ENCODE measurements at places on chromosomes 4 and X. TPM values are rescaled to one million over a fixed set of nuclear protein-coding genes. Genes with fewer than 3 reads are reported as not detected.

The POU4F2 gene
- not detected for polyA plus RNA-seq

The REPS2 gene
- polyA plus RNA-seq = 0.17 TPM

The PDGFRA gene
- polyA plus RNA-seq = 90.5 TPM

The UGT2B7 gene
- not detected for polyA plus RNA-seq

The ATP11C gene
- 21.1 TPM for polyA plus RNA-seq

The AWAT2 gene
- not detected for polyA plus RNA-seq

The PSAPL1 gene
- not detected for polyA plus RNA-seq

DNA sequence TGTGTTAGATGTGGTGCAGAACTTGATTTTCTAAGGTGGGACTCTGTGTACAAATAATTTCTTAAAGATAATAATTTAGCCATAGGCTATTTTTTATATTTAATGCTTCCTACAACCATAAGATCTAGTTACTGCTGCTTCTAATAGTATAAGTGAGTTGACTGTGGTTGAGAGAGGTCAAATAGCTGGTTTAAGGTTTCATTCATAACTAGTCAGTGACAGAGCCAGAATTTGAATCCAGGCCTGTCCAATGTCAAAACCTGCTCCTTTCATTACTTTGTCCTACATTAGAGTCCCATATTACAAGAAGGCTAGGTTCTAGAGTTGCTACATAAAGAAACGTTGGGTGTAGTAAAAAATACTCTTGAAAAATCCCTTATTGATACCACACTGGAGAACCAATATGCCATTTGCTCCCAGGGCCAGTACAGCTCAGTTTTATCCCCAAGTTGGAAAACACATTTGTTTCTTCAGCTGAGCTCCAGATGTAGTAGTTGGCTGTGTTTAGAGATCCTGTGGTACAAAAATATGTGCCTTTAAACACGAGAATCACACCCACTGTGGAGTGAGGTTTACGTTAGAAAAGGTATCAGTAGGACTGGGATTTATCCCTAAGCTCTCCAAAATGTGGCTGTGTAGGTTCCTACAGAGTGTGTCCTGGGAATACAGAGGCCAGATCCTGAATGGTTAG is 84.3 kb downstream of the REPS2 start:
- DNase-seq = no peak

DNA sequence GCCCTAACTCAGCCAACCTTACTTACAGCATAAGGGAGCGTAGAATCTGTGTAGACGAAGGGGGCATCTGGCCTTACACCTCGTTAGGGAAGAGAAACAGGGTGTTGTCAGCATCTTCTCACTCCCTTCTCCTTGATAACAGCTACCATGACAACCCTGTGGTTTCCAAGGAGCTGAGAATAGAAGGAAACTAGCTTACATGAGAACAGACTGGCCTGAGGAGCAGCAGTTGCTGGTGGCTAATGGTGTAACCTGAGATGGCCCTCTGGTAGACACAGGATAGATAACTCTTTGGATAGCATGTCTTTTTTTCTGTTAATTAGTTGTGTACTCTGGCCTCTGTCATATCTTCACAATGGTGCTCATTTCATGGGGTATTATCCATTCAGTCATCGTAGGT is 14.6 kb downstream of the PLP1 start:
- DNase-seq = no peak

GRCh38 chr4:40969501-40969900 is 219.7 kb downstream of the NSUN7 start:
- no peak for DNase-seq

DNA sequence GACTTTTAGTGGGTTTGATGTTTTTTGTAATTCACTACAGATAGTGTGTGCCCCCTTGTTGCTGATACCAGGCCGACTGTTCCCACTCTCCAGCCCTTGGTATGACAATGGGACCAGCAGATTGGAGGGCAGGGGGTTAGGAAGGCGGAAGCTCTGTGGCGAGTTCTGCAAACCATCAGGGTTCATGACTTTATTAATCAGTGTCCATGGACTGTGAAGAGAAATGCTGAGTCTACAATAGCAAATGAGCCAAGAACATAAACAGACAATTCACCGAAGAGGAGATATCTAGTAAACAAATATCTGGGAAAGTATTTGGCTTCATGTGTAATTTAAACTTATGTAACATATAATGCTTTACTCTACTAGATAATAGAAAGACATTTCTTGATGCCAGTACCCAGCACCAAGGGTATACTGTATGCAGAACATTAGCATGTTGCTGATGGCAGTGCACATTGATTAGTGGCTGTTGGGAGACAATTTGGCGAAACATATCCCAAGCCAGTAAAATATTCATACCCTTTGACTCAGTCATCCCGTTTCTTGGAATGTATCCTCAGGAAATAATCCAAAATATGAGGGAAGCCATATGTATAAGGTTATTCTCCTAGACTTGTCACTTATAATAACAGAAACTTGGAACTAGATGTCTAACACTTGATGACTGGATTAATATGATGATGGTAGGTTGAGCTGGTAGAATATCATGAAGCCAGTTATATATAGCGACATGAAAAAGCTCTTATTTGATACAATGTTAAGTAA is 169.4 kb downstream of the PTTG2 start:
- DNase-seq = no peak

- no peak for DNase-seq
Measured at GRCh38 chr4:145937971-145938611, 532 bp downstream of the ZNF827 start.

DNA sequence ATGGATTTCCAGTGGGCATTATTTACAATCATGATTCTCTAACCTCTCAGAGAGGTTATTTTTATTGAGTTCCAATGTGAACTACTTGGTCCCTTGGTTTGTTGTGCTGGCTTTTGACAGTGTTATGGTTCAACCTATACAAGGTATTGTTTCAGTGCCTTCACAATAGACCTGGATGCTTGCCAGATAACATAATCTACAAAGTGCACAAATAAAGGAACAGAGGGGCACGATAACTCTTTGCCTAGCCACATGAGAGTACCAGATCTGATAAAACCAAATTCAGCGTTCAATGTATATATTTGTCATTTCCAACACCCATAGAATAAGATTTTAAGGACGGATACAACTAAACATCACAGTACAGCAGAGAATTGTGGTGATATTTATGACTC is 120.8 kb downstream of the RASL11B start:
- DNase-seq = no peak

GRCh38 chrX:39450234-39450977 is 647.4 kb downstream of the BCOR start:
- no peak for DNase-seq

DNA sequence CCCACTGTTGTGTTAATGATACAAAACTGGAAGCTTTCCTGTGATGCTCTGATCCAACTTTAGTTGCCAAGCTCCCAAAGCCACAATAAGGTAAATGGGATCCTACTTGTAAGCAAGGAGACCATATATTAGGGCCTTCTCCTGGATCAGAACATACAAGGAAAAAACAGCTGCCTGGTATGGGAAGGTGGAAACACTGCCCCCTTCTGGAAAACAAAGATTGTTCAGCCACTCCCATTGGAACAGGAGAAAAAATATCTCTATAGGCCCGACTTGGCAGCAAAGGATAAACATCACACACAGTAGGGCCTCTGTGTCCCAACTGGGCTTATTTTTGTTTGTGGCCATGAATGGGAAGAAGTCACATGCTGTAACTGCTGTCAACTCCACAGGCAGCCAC is 166.5 kb downstream of the TBX22 start:
- DNase-seq = no peak

DNA sequence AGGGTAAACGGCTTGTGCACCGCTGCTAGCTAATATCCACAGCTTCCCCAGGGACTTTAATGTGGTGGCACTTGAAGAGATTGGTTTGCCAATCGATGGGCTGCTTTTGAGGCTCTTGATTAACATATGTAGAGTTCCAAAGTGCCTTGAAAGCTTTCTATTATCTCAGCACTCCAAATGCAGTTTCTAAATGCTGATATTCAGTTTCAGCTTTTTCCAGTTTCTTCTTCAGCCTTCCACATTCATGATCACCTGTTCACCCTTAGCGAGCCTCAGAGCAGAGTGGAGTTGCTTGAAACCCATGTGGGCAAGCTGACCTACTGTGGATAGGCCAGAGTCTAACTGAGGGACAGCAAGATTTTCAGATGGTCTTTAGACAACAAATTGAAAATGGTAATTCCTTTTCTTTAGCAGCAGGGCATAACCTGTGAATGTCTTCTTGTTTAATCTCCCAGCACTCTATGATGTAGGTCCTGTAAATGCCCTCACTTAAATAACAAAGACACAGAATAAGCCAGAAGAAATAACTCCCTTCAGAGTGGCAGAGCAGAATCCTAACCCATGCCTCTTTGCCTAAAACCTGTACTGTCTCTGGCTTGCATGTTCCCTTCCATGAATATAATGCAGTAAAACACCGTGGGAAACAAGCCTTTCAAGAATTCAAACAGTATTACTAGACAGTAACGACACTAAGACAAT is 99.8 kb downstream of the TSPAN5 start:
- DNase-seq = no peak

GRCh38 chr4:2046031-2046961 is 12.8 kb upstream of the NAT8L start:
- DNase-seq = no peak

DNA sequence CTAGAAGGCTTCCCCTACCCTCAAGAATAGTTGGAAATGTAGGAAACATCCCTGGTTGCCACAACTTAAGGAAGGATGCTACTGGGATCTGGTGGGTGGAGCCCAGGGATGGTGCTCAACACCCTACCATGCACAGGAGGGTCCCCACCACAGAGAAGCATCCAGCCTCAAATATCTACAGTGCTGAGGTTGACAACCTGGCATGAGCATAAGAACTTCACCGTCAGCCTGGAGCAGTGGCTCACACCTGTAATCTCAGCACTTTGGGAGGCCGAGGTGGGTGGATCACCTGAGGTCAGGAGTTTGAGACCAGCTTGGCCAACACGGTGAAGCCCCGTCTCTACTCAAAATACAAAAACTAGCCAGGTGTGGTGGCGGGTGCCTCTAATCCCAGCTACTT is 24.0 kb upstream of the ASMTL start:
- no peak for DNase-seq

DNA sequence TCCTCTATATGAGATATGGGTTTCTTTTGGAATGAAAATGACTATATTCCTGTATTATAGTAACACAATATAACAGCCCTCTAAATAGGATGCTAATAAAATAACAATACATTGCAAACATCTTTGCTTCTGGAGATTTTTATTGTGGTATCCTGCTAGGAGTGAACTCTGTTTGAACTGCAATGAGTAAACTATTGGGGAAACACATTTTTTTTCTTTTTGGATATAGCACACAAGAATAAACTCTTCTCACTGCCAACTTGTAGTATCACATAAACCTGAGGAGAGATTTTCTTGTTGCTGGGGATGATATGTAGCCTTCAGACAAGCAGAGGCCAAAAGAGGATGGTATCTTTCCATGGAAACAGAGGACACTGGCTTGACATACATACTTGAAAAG is 238.2 kb downstream of the C4orf33 start:
- no peak for DNase-seq

GRCh38 chr4:31058656-31059055 is 338.5 kb downstream of the PCDH7 start:
- no peak for DNase-seq

DNA sequence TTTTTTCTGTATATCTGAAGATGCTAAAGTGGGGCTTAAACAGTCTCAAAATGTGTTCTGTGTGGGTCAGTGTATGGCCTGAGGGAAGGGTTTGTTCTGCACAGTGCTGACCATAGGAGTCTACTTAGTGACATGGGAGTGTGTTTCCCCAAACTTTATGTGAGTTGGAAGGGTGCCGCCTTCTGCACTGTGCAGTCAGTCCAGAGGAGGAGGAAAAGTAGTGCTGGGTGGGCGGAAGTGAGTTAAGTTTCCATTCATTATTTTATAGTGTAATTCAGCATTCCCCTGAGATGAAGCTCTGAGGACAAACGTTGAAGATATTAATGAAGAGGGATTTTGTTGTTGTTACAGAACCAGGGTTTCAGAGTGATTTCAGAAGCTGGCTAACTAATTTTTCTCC is 2.9 kb downstream of the CHST7 start:
- no peak for DNase-seq

GRCh38 chr4:126719852-126720251 is 912.9 kb upstream of the INTU start:
- no peak for DNase-seq

DNA sequence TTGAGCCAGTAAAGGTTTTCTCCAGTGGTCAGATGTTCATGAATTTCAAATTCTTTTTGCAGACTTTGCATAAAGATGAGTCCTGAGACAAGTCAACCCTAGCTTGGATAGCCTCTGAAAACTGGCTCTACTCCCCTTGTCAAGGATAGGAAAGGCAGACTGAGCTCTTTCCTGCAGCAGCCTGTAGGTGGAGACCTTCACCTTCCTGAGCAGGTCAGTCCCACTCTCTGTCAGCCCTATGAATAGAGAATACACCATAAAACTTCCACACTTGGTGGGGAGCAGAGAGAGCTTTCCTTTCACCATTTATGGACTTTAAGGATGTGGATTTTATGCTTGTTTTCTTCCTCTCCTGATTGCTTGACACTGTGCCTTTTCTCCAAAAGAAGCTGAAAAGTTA is 41.9 kb downstream of the PCDH19 start:
- DNase-seq = no peak

- no peak for DNase-seq
Measured at GRCh38 chr4:187088070-187088799, 364.6 kb upstream of the FAT1 start.

- DNase-seq = no peak
Measured at GRCh38 chrX:136261321-136261720, 10.1 kb upstream of the MAP7D3 start.
